ENCODE measurements at places on chromosomes 3 and 15.

DNA sequence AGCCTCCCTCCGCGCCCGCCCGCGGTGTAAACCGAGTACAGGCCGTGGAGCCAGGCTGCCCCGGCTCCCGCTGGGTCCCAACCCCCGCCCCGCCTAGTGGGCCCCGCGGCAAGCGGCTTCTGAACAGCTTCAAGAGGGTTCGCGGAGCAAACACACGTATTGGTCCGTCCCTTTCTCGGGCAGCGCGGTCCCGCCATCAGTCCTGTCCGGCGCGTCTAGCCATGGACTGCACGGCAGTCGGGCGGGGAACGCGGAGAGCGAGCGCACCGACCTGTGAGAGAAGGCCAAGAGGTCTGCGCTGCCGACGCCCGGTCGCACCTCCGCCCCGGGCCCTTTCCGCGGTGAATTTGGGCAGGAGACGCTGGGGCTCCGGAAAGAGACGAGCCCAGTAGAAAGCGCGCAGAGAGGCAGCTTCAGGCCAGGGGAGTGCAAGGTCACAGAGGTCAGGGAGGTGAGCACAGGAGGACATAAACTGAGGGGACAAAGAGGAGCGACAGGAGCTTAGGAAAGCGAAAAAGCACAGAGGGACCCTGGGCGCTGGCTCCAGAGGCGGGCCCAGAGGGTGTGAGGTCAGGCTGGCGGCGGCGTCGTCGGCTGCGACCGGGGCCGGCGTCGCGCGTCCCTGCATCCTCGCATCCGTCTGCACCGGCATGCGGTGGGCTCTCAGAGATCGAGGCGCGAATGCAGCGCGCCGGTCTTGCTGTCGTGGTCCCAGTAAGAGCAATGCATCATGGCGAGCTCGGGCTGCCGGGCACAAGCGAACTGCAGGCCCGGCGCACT lies 1.8 kb downstream of the FOXL2 start:
- peak; percentile 9 for ATAC-seq

- no peak for ATAC-seq
Measured at GRCh38 chr15:93202405-93202804, 113.4 kb upstream of the RGMA start.

DNA sequence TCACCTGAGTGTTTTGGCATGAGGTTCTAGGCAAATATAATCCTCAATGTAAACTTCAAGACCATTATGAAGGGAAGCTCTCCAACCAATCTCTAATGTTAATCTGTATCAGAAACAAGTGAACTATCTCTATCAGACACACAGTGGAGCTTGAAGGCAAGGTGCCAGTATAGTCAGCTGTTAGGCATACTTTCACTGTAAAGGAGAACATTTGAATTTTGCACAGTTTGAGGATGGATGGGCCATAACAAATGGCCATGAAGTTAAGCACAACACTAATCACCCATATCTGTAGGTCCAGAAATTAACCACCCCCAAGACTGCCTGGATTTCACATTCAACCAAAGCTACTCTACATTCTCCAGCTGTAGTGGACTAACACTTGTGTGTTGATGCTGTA lies 69.1 kb upstream of the LMOD3 start:
- no peak for ATAC-seq

DNA sequence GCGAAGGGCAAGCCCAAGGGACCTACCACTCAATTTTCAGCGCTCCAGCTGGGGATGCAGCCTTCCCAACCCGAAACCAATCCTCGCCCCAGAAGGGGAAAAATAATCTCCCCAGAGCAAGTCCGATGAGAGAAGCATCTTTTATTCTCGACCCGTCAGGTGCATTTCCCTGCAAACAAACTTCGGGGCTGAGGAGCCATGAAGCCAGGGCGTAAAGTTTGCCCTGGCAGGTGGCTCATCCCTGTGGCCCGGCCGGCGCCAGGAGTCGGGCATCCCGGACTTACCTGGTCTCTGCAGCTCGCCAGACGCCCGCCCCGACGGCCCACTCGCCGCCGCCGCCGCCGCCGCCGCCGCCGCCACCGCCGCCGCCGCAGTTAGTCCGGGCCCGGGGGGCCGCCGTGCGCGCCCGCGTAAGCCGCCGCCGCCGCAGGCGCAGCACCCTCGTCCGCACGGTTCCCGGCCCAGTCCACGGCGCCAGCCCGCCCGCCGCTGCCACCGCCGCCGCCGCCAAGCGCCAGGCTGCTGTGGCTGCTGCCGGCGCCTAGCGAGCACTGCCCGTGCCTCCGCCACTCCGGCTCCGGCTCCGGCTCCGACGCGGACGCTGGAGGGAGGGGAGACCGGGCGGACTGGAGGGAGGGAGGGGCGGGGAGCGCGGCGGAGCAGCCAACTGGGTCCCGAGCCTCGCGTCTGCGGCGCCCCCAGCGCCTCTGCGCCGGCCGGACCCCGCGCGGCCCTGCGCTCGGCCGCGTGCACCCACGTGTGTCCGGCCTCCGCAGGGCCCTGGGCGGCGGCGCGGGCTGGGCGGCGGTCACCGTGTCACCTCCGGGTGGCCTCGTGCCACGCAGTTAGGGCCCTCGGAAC lies at the start of gene CNTN3:
TSS of gene CNTN3 (minus strand) at position 553 of the 861 bp plus-strand sequence. CDS start 93,547 bp downstream, outside the sequence.
- ATAC-seq, result peak; percentile 65

DNA sequence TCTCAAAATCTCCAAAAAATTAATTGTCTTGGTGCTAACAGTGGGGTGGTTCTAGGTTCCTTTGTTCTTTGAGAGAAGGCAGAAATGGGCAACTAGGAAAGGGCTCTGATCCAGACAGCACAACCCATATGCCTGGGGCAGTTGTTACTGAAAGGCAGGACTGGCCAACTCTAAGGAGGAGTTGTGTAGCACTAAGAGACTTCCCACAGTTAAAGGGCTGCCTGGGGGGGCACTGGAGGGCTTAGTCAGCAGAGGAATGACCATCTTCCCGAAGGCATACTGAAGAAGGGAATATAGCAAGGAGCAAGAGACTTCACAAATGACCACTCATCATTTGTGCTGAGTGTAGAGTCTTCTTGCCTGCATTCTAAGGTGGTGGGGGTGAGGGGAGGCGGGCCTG lies 15.8 kb downstream of the ILDR1 start:
- no peak for ATAC-seq

DNA sequence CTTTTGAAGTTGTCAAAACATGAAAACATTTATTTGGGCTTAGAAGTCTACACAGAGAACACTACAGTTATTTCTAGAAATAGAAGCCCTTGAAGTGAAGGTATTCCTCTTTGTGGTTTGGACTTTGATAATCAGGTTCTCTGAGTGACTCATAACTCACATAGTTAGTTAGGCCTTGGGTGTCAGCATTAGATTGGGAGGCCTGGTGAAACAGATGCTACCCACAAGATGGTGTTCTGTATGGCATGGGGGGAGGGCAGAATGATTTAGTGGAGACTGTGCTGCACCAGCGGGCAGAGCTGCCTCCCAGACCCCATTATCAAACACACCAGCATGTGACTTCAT lies 108.9 kb upstream of the ETV5 start:
- no peak for ATAC-seq

- ATAC-seq, result peak; percentile 59
Measured at GRCh38 chr3:47577583-47578118, 1.0 kb downstream of the CSPG5 start.

- ATAC-seq, result no peak
Measured at GRCh38 chr3:37751967-37752648, 109.6 kb upstream of the CTDSPL start.

DNA sequence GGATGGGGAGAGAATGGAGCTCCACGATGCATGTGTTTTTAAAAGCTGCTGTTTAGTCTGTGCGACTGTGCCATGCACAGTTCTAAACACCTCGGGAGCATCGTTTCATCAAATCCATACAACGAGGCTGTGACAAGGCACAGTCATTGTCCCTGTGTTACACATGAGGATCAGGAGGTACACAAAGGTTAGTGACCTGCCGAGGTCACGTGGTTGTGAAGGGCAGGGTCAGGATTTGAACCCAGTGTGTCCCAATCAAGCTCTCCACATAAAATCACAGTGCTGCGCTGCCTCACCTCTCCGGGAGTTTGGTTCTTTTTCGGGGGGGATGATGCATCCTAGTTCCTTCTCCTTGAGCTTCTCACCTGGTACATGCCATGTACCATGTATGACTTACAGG lies 18.7 kb upstream of the KIF23 start:
- no peak for ATAC-seq

GRCh38 chr15:58201516-58201915 lies 63.3 kb downstream of the AQP9 start:
- ATAC-seq, result peak; percentile 34

DNA sequence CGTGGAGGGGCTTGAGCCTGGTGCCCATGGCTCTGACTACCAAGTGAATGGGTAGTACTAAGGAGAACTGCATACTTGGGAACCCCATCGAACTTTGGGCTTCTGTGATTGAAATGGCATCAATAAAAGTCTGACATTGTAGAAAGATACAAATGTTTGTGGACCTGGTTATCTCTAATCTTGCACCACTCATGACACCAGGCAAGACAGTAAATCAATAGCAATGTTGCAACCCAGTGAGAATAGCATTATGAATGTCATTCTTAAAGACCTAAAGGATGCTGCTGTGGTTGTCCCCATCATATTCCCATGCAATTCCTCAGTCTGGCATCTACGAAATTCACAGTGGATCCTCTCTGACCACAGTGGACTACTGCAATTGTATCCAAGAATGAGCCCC lies 233.6 kb upstream of the LYSMD4 start:
- no peak for ATAC-seq

DNA sequence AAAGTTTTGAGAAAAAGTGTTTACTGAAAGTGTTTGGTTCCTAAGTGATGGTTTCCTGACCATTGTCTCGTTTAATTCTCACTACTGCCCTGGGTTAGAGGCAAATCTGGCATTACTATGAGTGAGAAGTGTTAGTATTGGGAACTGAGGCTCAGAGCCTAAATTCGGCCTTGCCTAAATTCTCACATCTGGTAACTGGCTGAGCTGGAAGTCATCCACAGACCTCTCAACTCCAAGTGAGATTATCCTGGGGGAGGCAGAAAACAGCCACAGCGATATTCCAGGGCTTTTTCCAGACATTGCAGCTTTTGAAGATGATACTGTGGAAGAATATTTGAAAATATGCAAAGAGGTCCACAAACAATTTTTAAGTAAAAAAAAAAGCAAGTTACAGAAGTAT lies 85.1 kb upstream of the TRA2B start:
- ATAC-seq, result no peak

DNA sequence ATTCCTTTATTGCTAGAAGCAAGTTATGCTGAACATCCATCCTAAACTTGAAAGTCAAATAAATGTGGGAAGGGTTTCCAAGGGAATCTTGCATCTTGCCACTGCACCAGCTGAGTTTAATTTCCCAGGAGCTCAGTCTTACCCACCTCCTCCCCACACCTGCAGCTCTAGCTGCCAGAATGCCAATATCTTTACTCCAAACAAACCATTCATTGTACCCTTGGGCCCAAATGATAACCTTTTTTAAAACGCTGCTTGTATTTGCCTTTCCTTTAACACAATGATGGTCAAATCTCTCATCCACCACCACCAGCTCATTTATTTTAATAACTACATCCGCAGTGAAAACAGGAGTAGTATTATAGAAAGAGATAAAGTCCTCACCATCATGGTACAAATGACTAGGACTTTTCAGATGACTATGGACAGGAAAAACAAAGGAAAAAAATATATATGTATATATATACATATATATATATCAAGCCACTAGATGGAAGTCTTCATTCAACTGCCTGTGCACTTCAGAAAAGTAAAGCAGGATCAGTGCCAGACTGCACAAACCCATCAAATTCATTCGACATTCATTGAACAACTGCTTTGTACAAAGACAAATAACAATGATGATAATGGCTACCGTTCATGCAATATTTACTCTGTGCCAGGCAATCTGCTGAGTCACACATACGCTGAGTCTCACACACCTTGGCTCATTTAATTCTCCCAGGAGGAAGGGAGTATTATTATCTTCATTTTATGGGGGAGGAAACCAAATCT lies 44.0 kb downstream of the BFSP2 start:
- peak; percentile 49 for ATAC-seq

GRCh38 chr3:168705412-168705811 lies 609.7 kb upstream of the GOLIM4 start:
- peak; percentile 51 for ATAC-seq

- no peak for ATAC-seq
Measured at GRCh38 chr3:72213296-72214065, 428.5 kb upstream of the PROK2 start.

DNA sequence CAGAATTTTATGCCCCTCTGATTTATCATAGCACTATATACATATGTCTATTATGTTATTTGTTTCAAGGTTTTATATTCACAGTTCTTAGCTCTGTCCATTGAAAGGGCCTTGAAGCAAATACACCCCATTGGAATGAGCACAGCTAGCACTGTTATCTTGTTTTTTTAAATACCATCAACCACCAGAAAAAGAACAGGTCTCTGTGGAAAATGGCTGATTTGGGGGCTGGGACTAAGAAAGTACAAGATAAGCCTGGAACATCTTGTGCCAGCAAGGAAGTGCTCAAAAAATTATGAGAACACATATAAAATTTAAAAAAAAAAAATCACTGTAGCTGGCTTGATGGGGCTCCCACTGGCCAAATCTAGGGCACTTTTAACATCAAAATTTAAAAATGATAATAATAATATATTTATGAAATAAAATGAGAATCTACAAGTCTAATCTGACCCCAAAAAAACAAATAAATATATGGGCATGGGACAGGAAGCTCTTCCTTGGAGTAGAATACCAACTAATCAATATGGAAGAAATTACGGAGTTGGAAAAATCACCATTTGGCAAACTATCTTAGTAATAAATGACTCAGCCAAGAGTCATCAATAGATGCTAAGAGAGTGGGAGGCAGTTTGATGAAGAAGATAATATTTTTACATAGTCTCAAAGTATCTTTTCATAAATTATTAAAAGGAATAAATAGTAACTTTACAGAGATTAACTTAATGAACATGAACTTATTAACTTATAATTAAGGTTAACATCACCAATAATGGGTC lies 20.5 kb downstream of the IFT80 start:
- ATAC-seq, result no peak

DNA sequence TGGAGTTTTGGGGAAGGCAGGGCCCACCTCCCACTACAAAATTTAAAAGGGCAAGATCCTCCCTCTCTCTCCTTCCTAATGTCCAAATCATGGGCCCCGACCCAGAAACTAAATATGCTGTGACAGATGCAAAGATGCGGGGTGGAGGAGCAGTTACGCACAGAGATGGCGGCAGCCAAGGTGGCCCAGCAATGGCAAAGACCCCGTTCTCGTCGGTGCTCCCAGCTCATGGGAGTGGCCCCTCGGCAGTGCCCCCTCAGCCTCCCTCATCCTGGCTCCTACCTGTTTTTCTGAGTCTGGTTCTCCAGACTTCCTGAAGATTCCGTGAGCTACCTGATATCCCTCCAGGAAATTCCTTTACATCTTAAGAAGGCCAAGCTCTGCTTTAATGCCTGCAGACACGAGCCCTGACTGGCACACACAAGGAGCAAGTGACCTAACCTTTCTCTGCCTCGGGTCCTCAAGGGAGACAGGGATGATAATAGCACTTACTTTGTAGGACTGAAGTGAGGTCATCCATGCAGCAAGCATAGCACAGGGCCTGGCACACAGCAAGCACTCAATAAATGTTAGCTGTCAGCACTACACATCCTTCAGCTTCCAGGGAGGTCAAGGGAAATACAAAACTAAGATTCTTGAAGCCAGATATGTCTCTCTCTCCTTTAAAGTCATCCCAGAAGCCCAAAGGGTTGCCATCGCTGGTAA lies 103.5 kb downstream of the LSM3 start:
- ATAC-seq, result no peak
